GM12892 (cell line): ENCODE measurements at places on chromosomes 2 and 18.

DNA sequence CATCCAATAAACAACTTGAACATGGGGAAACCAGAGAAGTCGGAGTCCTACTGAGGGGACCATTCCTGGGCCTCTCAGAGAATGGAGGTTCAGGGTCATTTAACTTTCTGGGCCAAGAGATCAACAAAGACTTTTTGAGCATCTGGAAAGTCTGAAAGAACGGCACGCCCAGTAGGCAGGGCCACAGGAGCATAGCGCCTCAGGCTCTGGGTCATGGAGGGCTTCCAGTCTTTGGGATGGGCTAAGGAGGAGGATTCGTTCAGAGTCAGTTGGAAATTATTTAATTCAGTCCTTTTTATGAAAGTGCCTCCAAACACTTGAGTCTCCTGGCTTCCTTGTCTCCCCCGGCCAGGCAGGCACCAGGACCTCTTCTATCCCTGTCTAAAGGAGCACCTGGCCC, 101.1 kb upstream of the GLI2 start:
- no peak for DNase-seq

- DNase-seq: no peak
Measured at GRCh38 chr2:46336283-46336959, 39.2 kb downstream of the EPAS1 start.

GRCh38 chr2:218290316-218291261, 1.7 kb downstream of the TMBIM1 start:
- peak; percentile 57 for DNase-seq

- no peak for DNase-seq
Measured at GRCh38 chr2:173159791-173160463, 84.3 kb downstream of the MAP3K20 start.

GRCh38 chr2:163123526-163123925, 285.0 kb upstream of the KCNH7 start:
- no peak for DNase-seq

- DNase-seq: no peak
Measured at GRCh38 chr18:37218022-37218590, 347.5 kb downstream of the CELF4 start.

DNA sequence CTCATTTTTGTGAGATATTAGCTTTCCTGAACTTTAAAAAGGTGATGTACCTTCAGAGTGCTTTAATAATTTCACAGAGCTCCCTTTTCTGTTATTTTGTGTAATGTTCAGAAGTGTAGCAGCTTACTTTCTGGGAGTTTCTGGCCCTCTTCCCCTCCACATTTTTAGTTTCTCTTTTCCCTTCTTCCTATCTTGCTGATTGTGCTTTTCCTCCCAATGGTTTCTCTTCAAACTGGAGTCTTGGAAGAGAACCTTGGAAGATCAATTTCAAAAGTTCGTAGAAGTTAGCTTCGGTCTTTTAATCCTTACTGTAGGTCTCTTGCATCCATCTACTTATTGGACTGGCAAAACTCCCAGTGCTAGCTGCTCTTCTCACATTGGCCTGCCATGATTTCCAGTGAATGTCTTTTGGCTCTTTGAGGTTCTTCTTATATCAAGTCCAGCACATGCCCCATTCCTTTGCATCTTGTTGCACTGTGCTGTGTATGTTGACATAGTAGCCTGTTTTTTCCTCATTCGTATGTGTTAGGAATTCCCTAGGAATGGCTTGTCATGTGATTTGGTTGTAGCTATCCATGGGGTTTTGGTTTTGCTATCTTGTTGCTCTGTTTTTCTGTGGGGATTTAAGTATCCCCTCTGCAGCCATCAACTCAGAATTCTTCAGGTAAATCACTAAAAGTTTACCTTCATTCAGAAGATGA, 7.8 kb downstream of the CCNT2 start:
- no peak for DNase-seq

- no peak for DNase-seq
Measured at GRCh38 chr2:74205113-74205512, 6.7 kb downstream of the MTHFD2 start.

DNA sequence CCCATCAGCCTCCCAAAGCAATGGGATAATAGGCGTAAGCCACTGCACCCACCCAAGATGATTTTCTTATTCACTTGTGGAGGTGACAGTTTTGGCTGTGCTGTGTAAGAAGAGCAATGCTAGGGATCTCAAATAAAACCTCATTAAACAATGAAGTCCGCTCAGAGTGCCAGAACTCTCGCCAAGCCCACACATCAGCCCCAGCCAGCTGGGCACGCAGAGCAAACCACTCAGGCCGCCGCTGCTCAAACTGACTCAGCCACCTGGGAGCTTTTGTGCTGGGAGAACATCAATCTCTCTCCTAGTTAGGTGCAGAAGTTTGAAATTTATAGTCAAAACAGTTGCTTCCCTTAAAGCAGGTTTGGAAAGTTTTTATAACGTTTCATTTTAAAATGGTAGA, 47.6 kb downstream of the RNF152 start:
- no peak for DNase-seq

GRCh38 chr18:21257386-21257785, 15.4 kb downstream of the GREB1L start:
- no peak for DNase-seq

- no peak for DNase-seq
Measured at GRCh38 chr2:20257411-20257810, 32.5 kb upstream of the SDC1 start.

DNA sequence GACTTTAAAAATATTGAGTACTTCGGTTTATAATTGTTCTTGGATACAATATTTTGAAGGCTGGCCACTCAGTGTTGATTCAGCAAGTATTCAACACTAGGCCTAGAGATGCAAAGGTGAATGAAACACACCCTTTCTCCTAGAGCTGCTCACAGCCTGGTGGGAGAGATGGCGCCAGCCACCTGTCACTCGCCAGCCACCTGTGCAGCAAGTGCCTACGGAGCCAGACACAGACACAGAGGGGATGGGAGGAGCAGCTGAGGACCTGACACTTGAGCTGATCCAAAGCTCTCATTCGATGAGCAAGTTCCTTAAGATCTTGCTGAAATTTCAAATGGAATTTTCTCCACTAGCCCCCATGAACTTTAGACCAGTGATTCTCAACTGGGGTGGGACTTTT, 151.1 kb upstream of the RIOK3 start:
- no peak for DNase-seq
